ENCODE measurements at places on chromosomes 1 and 21.

- no peak for DNase-seq
These were observed 10.3 kb downstream of the DENND4B start for GRCh38 chr1:153936011-153936802.

DNA sequence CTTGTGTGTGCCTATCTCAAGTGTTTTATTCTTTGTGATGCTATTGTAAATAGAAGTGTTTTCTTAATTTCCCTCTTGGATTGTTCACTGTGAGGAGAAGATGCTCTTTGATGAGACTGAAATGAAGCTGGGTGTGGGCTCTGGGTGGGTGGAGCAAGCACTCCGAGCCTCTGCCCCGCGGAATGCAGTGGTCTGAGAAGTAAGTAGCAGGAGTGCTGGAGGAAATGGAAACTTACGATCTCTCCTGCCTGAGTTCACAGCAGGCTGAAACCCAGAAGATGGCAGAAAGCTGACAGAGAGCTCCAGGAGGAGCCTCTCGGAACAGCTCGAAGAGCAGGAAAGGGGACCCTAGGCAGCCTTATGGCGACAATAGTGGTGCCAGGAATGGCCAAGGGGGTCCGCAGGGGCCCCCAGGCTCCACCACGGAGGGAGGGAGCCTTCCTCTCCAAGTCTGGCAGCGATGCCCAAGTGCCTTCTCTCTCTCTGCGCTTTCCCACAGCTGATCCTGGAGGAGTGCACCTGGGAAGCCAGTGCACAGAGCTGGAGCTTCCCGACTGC, 126.8 kb upstream of the COL6A1 start:
- no peak for DNase-seq

DNA sequence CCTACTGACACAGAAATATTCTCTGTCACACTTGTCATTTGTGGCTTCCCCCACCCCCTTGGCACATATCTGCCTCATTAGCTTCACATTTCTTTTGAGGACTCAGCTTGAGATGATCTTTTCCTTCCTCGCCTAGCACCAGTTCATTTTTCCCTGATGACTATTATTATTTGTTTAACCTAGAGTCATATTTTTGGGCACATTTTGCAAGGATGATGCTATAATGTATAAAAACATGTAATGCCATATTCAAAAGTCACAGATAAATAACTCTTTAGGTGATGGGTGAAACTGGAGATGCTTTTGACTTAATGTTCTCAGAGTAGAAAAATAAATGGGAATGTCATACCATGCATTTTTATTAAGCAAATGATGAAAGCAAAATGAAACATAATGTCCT, 202.7 kb downstream of the BACH1 start:
- peak; percentile 20 for DNase-seq

GRCh38 chr1:115280064-115280463, 58.0 kb downstream of the NGF start:
- peak; percentile 41 for DNase-seq

DNA sequence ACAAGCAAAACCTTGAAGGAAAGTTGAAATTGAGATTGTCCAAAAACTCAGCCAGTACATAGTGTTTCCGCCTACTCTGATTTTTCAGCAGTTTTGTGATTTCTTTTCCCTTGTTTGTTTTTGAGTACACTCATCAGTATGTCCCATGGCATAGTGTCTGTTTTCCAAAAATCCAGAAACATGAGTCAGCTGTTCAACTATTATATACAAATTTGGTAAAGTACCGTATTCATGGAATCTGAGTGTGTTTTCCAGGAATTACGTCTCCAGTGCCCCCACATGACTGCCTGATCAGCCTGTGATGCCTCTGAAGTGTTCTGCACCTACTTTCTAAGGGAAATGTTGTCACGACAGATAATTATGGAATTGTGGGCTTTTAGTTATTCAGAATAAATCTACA, 186.8 kb downstream of the LTN1 start:
- peak; percentile 55 for DNase-seq

- no peak for DNase-seq
These were observed 8.3 kb downstream of the IL20 start for GRCh38 chr1:206873603-206874188.

- DNase-seq, result no peak
These were observed 9.3 kb downstream of the ANKRD45 start for GRCh38 chr1:173660306-173660705.

- DNase-seq, result no peak
These were observed 684 bp downstream of the ZBTB8B start for GRCh38 chr1:32465578-32465933.

DNA sequence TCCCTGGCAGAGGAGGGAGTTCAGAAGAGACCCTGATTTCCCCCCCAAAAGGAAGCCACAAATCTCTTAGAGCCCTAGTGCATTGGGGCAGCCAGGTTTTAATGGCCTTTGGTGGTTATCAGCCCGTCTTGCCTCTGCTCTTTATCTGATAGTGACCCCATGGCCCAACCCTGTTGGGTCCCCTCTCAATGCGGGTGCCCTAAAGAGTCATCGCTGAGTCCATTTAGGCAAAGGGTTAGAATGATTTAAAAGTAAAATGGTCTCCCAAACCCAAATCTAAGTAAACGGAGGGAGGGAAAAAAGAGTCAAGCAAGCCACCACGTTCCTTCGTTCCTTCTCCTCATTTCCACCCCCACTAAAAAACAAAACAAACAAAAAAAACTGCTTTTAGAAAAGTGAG, 164.0 kb downstream of the RUNX1 start:
- peak; percentile 55 for DNase-seq

GRCh38 chr1:220748089-220748934, at the start of gene MTARC2:
Gene MTARC2 (plus strand): TSS chr1:220748322. CDS start chr1:220748532, 210 bp downstream.
- peak; percentile 81 for DNase-seq

DNA sequence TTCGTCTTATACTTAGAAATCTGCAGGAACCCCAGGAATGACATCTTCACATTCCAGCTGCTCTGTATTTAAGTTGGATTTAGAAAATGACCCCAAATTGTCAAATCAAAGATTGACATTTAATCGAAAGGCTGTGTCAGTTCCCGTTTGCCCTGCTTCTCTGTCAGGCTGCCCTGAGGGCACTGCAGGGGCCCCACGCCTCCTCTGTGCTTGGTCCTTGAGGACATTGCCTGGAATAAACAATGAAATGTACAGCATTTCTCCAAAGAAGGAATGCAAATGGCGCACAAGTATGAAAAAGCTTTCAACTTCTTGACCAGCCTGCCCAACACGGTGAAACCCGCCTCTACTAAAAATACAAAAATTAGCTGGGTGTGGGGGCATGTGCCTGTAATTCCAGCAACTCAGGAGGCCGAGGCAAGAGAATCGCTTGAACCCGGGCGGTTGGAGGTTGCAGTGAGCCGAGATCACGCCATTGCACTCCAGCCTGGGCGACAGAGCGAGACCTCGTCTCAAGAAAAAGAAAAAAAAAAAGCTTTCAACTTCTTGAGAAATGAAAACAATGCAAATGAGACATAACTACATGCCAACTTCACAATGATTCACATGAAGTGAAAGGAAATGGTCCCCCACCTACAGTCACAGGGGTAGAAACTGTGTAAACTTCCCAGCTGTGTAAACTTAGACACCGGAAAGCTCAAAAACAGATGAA, 3.0 kb downstream of the TMPRSS3 start:
- DNase-seq, result no peak

DNA sequence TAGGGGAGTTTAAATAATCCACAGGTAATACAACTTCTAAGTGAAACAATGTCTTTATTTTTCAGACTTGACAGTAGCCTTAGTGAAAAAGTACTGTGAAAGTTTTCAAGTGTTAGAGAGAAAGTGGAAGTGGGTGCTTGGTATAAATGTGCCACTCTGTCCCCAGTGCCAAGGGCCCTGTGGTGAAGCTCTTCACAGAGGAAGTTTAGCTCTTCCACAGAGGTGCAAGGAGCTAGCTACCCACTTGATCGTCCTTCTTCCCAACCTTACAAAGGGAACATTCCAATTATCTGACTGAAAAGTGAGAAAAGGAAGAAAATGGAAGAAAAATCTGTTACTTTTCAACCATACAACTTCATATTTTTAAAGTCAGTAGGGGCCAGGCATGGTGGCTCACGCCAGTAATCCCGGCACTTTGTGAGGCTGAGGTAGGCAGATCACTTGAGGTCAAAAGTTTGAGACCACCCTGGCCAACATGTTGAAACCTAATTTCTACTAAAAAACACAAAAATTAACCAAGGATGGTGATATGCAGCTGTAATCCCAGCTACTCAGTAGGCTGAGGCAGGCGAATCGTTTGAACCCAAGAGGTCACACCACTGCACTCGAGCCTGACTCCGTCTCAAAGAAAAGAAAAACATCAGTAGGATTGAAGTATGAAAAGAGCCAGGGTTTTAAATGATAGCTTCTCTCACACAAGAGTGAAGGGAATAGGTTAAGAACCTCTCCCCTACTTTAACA, 41.0 kb upstream of the PTPRC start:
- no peak for DNase-seq

DNA sequence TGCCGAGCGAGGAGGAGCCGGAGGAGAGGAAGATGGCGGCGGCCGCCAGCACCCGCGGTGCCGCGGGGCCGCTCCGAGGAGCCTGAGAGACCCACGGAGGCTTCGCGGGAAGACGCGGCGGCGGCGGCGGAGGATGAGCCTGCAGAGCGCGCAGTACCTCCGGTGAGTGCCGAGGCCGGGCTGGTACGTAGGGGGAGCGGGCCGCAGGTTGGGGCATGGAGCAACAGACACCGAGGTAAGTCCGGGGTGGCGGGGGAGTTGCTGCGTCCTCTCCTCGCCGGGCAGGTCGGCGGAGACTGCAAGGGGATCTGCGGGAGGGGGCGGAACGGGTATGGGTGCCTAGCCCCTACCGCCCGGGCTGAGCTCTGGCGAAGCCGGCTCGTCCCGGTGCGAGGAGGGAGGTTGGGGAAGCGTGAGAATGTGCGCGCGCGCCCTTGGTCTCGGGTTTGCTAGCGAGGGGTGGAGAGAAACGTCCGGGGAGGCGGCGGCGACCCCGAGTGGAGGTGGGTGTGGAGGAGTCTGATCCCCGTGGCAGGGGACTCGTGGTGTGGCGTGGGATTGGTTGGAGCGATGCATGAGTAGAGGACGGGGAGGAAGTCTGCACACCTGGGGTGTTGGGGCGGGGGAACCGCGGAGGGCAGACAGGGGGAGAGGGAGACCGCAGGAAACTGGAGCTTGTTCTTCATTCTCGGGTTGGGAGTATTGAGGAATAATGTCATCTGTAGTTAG, at the start of gene SMG7:
TSS of gene SMG7 (plus strand) at position 12 of the 729 bp plus-strand sequence. CDS start at position 134, 122 bp downstream.
- peak; percentile 50 for DNase-seq

GRCh38 chr1:9689971-9690381, 38.4 kb downstream of the PIK3CD start:
- DNase-seq, result peak; percentile 63

Data from ELR (cell line).